ENCODE measurements at places on chromosomes 5 and 9. TPM values are rescaled to one million over a fixed set of nuclear protein-coding genes. Genes with fewer than 3 reads are reported as not detected.

- H3K36me3 ChIP-seq: no peaks in the 10 kb centered on the region
- H3K4me1 ChIP-seq: no peaks in the 10 kb centered on the region
- H3K27ac ChIP-seq: no peak overlapping the region
- H3K27me3 ChIP-seq: no peaks in the 10 kb centered on the region
- no peak for DNase-seq
- H3K4me3 ChIP-seq: no peak overlapping the region
These were observed 216.2 kb downstream of the PTPRD start for GRCh38 chr9:10396615-10397014.

GRCh38 chr5:97149709-97150108 is 7.3 kb upstream of the LIX1 start:
- no peak overlapping the region for H3K4me3 ChIP-seq
- no peaks in the 10 kb centered on the region for H3K4me1 ChIP-seq
- no peaks in the 10 kb centered on the region for H3K36me3 ChIP-seq
- H3K27me3 ChIP-seq: no peaks in the 10 kb centered on the region

DNA sequence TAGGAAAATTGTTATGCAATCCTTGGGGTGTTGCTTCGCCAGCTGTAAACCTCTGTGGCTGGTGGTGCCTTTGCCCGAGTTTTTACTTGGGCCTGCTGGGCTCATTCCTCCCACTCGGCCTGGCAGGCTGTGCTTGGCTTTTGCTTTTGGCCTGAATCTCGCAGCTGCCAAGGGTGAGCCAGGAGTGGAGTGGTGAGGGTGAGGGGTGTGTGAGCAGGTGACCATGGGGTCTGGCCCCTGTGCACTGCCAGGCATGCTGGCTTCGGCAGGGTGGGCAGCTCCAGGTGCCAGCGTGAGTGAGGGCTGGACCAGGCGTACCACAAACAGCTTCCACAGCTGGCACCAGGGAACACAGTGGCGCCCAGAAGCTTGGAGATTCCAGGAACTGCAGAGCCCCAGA is 12.6 kb upstream of the DHFR start:
- H3K4me3 ChIP-seq: no peak overlapping the region
- H3K4me1 ChIP-seq: peaks cover 2% of the 10 kb centered on the region
- DNase-seq: no peak
- no peaks in the 10 kb centered on the region for H3K27me3 ChIP-seq

DNA sequence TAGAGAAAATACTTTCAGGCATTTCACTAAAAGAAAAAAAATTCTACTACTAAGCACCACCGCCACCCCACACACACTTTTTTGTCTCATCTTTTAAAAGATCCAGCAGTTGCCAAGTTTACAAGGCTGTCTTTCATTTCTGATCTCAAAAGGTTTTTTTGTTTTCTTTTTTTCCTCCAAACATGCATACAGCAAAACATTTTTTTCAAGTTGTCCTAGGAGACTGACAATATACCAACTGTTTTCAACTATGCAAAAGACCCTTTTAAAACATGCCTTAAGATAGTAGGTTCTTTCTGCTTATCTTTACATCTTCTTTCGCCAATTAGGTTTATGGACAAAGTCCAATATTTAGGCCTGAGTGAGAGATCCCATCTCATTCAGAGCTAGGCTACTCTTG is 65.2 kb downstream of the HMHB1 start:
- peaks cover 18% of the 10 kb centered on the region for H3K27me3 ChIP-seq
- no peak overlapping the region for H3K27ac ChIP-seq
- no peak overlapping the region for H3K4me3 ChIP-seq
- no peak for DNase-seq
- H3K36me3 ChIP-seq: no peaks in the 10 kb centered on the region

GRCh38 chr9:116495725-116496124 is 191.4 kb upstream of the TRIM32 start:
- no peaks in the 10 kb centered on the region for H3K27me3 ChIP-seq
- H3K4me1 ChIP-seq: no peaks in the 10 kb centered on the region
- H3K36me3 ChIP-seq: no peaks in the 10 kb centered on the region
- no peak for DNase-seq
- no peak overlapping the region for H3K4me3 ChIP-seq
- no peak overlapping the region for H3K27ac ChIP-seq

The C9orf50 gene
- total RNA-seq: not detected

GRCh38 chr5:57267805-57268204 is 93.9 kb downstream of the GPBP1 start:
- no peak for DNase-seq
- peaks cover 7% of the 10 kb centered on the region for H3K36me3 ChIP-seq
- peaks cover 2% of the 10 kb centered on the region for H3K27me3 ChIP-seq
- peaks cover 5% of the 10 kb centered on the region for H3K4me1 ChIP-seq
- H3K4me3 ChIP-seq: no peak overlapping the region

The FOXD4 gene
- total RNA-seq: 0.22 TPM

- no peak for DNase-seq
- H3K36me3 ChIP-seq: peaks cover 22% of the 10 kb centered on the region
- peak overlapping the region; percentile 28 for H3K4me3 ChIP-seq
- H3K4me1 ChIP-seq: peaks cover 50% of the 10 kb centered on the region
- H3K27me3 ChIP-seq: no peaks in the 10 kb centered on the region
These were observed 282.9 kb downstream of the NR3C1 start for GRCh38 chr5:143120460-143121134.

The SMIM33 gene
- not detected for total RNA-seq

- no peaks in the 10 kb centered on the region for H3K27me3 ChIP-seq
- H3K36me3 ChIP-seq: no peaks in the 10 kb centered on the region
- H3K27ac ChIP-seq: no peak overlapping the region
- H3K4me3 ChIP-seq: no peak overlapping the region
- H3K4me1 ChIP-seq: no peaks in the 10 kb centered on the region
- DNase-seq: no peak
These were observed 28.4 kb upstream of the LRRC19 start for GRCh38 chr9:27033815-27034403.

The LCP2 gene
- 282 TPM for total RNA-seq

The TTC1 gene
- total RNA-seq: 53.8 TPM

DNA sequence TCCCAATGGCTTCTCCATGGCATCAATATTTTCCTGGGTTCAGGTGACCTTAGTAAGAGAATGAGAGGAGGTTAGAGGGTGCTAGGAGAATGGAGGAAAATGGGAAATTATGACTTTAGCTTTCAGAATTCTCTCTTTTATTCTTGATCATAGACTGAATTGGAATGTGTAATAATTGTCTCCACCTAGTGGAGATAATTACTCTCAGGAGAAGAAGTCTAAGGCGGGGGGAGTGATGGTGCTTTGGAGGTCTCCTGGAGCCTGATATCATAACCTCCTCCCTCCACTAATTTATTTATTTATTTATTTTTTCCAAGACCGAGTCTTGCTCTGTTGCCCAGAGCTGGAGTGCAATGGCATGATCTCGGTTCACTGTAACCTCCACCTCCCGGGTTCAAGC is 221.3 kb downstream of the GRIA1 start:
- H3K4me1 ChIP-seq: no peaks in the 10 kb centered on the region
- no peak overlapping the region for H3K27ac ChIP-seq
- no peaks in the 10 kb centered on the region for H3K27me3 ChIP-seq

The FAM153A gene
- not detected for total RNA-seq

The ISL1 gene
- total RNA-seq: not detected

The ARHGAP26 gene
- 109 TPM for total RNA-seq

Measured in natural killer cell treated with Interleukin-12 subunit alpha and Interleukin-12 subunit beta and Interleukin-15 and Interleukin-18, amount 100 ng/mL, for 72 hours (primary cell).